HL-60 (cell line): ENCODE measurements at places on chromosomes 2 and 18.

DNA sequence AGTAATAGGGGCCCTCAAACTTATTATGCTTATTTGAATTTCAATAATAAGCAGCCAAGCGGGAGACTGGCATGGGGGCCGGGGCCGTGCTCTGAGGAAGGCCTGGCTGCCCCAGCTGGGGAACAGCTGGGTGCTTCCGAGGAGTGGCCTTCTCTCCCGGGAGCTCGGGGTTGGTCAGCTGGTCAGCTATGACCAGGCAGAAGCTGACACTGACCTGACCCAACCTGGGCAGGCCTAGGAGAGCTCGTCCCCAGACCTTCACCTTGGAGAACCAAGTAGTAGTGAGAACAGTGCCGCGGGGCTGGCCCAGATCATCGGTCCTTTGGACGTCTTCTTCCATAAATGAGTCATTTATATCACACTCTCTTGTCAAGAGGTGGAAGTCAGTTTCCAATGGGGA is 36.1 kb downstream of the RRM2 start:
- DNase-seq, result no peak

- no peak for DNase-seq
These were observed 11.2 kb downstream of the REV1 start for GRCh38 chr2:99478632-99479031.

DNA sequence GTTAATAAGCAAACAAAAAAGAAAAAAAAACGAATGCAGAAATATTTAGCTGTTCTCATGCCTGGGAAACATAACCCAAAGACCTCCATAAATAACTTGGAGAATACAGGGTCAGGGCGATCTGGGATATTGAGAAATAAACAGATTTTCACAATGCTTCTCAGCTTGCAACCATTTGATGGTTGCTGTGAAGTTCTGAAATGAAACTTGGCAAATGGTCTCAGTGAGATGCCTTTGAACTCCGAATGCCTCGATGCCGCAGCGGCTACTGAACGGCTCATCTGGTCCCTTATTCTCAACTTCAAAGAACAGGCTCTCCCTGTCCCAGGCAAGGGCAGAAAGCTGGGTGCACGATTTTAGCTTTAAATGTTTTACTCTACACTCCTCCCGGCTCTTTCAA is 78.1 kb downstream of the ZNF516 start:
- no peak for DNase-seq

DNA sequence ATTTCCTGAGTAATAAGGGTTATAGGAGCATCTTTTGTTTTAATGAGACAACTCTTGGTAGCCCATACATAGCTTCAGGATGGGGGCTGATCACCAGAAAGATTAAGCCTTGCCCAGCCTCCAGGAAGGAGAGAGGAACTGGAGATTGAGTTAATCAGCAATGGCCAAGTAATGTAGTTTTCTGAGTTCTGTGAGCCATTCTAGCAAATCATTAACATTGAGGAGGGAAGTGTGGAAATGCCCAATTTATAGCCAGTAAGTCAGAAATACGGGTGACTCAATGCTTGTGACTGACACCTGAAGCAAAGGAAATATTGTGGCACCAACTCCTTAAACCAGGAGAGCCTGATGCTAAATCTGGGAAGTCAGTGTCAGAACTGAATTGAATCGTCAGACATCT is 205.1 kb upstream of the SRD5A2 start:
- DNase-seq, result no peak

GRCh38 chr2:152762202-152762601 is 43.8 kb downstream of the ARL6IP6 start:
- no peak for DNase-seq

- DNase-seq, result no peak
These were observed 127.6 kb downstream of the PHLPP1 start for GRCh38 chr18:62842898-62843297.

- no peak for DNase-seq
These were observed 152.8 kb downstream of the DSC3 start for GRCh38 chr18:30889519-30890301.

- DNase-seq, result no peak
These were observed 816 bp downstream of the CDH2 start for GRCh38 chr18:28175930-28176697.

DNA sequence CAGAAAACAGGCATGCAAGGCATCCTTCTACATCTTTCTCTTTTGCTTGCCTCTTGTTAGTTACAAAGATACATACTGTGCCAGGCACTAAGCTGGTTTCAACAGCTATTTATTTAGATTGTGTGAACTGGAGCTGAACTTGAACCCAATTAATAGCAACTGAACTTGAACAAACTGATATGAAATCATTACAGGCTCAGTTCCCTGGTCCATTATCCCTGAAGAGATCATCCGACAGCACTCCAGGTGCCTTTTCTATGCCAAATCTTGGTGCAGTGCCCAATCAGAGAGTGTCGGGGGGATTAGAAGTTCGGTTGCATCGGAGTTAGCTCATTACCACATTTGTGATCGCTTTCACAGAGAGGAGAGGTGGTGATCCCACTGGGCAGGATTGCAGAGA is 477.6 kb downstream of the PARD3B start:
- DNase-seq, result no peak

- no peak for DNase-seq
These were observed 75.6 kb downstream of the LDAH start for GRCh38 chr2:20747317-20747716.

DNA sequence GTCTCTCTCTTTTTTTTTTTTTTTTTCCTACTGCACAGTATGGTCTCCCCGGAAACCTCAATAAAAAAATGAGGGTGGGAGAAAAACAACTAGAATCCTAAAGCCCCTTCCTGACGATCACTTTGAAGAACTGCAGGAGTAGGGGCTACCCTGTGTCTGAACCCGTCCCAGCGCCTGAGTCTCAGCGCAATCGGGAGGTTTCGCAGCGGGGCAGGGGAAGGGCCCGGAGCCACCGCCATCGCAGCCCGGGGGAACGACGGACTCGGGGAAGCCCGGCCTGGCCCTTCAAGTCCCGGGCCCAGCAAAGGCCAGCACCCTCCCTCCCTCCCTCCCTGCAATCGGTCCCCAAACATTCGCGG is 411 bp downstream of the NARS1 start:
- DNase-seq, result no peak

DNA sequence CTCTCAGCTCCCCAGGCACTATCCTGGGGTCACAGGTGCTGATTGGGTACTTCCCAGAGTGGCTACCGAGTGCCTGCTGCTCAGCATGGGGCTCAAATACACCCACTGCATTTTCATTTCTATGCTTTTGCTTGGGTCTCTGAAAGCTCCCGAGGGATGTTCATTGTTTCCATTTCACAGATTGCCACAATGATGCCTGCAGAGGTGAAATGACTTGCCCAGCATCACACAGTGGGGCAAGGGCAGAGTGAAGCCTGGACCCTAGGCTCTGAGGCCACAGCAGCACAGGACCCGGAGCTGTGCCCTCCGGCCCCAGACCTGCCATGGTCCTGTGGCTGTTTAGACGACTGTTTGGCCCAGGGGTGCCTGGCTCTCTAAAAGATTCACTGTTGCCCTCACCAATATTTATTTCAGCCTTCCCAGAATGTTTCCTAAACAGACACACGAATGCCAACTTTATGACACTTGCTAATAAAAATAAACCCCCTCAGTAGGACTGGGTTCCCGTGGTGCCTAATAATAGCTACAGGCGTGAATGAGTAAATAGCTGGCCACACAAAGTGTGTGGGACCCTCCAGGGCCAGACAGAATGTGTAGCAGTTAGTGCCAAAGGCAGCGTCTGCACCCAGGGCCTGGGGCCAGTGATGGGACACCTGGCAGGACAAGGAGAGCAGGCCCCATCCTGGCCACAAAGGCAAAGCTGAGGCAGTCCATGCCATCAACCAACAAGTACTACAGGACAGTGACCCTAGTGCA is 11.5 kb upstream of the ST8SIA5 start:
- no peak for DNase-seq

- no peak for DNase-seq
These were observed 14.4 kb upstream of the PTMA start for GRCh38 chr2:231693956-231694355.

- DNase-seq, result no peak
These were observed 3.0 kb upstream of the IL1RN start for GRCh38 chr2:113124181-113124961.

- no peak for DNase-seq
These were observed 129.7 kb downstream of the TGIF1 start for GRCh38 chr18:3579701-3580100.

DNA sequence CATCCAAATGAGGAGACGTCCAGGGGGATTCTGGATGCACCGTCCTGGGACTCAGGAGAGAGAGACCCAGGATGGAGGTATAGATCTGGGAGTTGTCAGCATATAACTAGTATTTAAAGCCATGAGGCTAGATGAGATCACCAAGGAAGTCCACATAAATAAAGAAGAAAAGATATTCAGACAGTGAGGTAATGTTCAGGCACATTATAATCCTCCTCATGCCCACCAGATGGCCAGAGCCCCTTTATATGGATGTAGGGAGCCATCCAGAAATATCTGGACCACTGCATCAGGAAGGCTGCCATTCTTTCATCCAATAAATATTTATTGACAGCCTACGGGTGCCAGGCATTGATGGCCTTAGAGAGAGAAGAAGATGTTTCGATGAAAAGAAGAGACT is 21.2 kb upstream of the NCKAP5 start:
- no peak for DNase-seq

DNA sequence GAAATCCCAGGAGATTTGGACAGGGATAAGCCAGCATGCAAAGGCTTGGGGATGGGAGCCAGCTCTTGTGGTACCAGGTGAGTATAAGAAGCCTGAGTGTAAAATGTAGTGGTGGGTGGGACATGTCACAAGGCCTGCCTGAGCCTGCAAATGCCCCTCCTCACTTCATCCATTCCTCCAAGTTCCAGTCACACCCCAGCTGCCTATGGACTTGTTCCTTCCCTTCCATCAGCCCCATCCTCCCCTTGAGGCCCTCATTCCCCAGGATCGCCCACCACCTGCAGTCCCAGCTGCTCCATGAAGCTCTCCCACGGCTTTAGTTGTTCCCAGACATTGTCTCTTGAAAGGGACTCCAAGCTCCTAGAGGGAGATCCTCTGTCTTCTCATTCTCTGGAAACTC is 81.5 kb downstream of the MARCO start:
- DNase-seq, result no peak

DNA sequence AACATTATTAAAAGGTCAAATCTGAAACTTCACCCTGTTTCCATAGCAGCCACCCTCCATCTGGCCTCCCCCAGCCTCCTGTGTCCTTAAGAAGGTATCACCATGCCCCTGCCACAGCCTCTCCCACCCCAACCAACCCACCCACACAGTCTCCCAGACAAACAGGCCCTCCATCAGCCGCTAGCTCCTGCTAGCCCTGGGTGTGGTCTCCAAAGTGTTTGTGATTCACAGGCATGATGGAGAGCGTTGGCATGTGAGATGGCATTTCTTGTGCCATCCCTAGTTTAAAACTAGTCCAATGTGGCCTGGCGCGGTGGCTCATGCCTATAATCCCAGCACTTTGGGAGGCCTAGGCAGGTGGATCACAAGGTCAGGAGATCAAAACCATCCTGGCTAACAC is 44.9 kb upstream of the GPR45 start:
- DNase-seq, result no peak

GRCh38 chr2:9110893-9111569 is 95.6 kb upstream of the ASAP2 start:
- no peak for DNase-seq

- no peak for DNase-seq
These were observed 396.7 kb upstream of the DCC start for GRCh38 chr18:51943281-51943680.

GRCh38 chr2:169015943-169016342 is 15.2 kb downstream of the ABCB11 start:
- DNase-seq, result no peak

DNA sequence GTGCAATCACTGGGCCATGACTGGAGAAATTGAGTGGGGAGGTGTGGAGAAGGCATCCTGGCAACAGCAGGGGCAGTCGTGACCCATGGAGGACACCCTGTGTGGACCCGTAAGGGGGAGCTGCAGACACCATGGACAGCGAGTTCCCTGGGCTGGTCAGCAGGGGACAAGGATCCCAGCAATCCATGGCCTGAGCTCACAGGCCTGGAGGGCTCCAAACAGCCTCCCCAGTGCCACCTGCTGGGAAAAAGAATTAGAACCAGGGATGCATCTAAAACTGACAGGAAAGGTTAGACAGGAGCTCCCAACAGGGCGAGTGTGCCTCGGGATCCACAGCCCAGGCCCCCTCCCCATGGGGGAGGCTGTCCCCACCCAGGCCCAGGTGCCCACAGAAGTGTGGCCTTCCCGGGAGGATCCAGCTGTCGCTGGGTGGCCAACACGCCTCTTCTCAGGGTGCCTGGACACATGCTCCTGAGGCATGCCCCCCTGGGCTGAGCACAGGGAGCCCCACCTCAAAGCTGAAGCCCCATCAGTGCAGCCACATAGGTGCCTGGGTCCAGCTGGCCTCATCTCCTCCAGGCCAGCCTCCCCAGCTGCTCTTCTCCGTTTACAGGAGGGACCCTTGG is 20.5 kb upstream of the KIF1A start:
- no peak for DNase-seq

GRCh38 chr2:6665093-6666045 is 200.3 kb downstream of the CMPK2 start:
- no peak for DNase-seq
